Myocyte (in vitro differentiated cells): ENCODE measurements at places on chromosomes 2 and 18.

DNA sequence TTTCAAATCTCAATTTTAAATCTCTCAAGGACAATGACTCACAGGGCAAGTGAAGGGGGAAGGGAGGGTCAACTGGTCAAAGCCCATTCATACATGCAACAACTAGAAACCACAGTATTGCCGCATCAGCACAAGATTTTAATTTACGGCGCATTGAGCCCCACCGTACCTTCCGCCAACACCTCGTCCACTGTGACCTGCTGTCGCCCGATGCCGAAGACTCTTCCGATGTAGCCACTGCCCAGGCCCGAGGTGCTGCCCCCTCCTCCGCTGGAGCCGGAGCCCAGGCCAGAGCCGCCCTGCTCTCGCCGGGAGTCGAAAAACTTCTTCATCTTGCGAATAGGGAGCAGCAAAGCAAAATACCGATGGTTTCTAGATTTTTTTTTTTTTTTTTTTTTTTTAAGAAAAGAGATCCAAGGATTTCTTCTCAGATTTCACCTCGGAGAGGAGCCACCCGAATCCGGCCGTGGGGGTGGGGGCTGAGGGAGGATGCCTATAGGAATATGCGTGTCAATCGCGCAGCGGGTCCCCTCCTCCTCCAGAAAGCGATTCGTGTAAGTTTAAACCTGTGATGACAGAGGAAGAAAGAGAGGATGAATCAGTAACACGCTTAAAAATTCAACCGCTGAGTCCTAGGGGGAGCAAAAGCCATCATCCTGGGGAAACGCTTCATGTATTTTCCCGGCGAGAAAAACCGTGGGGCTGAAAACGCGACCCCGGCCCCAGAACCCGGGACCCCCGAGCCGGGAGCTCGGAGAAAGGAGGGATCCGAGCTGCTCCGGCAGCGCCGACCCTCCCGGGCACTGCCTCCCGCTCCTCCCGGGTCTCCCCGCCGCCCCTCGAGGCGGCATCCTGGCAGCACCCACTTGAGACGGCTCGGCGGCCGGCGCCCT lies 584 bp downstream of the AAK1 start:
- peak; percentile 61 for DNase-seq

DNA sequence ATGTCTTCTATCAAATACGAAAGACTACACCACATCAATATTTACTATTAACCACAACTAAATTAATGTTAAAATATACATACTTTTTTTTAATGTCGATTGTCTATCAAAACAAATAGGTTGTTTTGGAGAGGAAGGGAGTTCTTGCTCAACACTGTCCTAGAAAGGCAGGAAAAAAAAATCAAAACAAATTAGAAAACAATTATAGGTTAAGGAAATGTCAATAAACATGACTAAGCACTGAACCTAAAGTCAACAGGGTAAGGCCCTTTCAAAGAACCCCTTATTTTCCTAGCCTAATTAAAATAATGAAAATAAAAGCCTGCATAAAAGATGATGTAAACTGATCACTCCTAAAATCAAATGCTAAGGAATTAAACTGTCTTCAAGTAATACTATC lies 2.8 kb downstream of the CEP76 start:
- DNase-seq, result no peak

GRCh38 chr2:149489452-149489851 lies 98.1 kb downstream of the MMADHC start:
- DNase-seq, result no peak

GRCh38 chr18:46832849-46833248 lies 76.0 kb upstream of the ST8SIA5 start:
- no peak for DNase-seq

GRCh38 chr18:48931680-48932461 lies 18.9 kb downstream of the SMAD7 start:
- no peak for DNase-seq

- no peak for DNase-seq
These were observed 122.5 kb downstream of the PLEKHM3 start for GRCh38 chr2:207902821-207903220.
